ENCODE measurements at places on chromosomes 11 and 22.

DNA sequence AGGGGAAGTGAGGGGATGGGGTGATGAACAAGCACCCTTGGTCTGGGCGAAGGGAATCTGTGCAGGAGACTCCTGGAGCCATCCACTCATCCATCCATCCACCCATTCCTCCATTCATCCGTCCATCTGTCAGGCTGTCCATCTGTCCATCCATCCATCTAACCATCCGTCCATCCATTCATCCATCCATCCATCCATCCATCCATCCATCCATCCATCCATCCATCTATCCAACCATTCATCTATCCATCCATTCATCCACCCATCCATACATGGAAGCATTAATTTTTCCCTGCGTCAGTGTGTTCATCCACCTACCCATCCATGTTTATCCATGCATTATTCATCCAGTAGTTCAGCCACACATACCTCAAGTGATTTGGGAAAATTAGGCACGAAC is 32.0 kb downstream of the WNT11 start:
- no peak for DNase-seq

GRCh38 chr11:106322106-106322505 is 244.6 kb downstream of the AASDHPPT start:
- no peak for DNase-seq

- no peak for DNase-seq
These were observed 50.9 kb downstream of the APIP start for GRCh38 chr11:34865261-34865660.

GRCh38 chr11:32341620-32342613 is 93.4 kb downstream of the WT1 start:
- no peak for DNase-seq

GRCh38 chr11:96990914-96991313 is 601.1 kb downstream of the JRKL start:
- DNase-seq: no peak

- DNase-seq: no peak
These were observed 29.3 kb downstream of the NAT10 start for GRCh38 chr11:34134765-34135164.

DNA sequence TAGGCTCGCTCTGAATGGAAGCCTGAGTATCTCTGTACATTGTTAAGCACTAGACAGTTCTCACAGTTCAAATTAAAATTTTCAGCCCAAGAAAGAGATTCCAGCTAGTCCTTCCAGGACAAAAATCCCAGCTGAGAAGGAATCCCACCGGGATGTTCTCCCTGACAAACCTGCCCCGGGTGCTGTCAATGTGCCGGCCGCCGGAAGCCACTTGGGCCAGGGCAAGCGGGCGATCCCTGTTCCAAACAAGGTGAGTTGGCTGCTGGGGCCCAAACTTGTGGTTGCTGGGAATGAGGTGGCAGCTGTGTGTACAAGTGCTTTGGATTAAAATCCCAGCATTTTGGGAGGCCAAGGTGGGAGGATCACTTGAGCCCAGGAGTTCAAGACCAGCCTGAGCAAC is 15.4 kb downstream of the GTSE1 start:
- no peak for DNase-seq

GRCh38 chr11:69963533-69964246 is 114.4 kb upstream of the ANO1 start:
- DNase-seq: no peak

DNA sequence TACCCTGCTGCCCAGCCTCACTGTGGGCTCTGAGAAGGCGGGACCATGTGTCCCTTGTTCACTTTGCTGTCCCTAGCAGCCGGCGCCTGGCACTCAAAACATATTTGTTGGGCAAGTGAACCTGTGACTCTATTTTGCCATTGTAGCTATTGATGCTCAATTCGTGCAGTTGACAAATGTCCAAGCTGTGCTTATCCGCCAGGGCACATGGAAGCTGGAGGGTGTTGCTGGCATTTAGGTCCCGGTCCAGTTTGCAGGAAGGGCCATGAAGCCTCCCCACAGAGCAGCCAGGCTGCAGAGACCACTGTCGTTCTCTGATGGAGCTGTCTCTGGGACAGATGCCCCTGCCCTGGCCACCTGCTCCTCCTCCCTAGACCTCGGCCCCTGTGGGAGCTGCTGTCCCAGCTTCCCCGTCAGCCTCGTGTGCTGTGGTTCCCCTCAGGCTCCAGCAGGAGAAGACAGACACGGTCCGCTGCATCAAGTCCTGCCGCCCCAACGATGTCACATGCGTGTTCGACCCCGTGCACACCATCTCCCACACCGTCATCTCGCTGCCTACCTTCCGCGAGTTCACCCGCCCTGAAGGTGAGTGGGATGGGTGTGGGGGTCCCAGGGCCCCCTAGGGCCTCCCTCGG is 71.5 kb downstream of the FBLN1 start:
- DNase-seq: peak; percentile 49

DNA sequence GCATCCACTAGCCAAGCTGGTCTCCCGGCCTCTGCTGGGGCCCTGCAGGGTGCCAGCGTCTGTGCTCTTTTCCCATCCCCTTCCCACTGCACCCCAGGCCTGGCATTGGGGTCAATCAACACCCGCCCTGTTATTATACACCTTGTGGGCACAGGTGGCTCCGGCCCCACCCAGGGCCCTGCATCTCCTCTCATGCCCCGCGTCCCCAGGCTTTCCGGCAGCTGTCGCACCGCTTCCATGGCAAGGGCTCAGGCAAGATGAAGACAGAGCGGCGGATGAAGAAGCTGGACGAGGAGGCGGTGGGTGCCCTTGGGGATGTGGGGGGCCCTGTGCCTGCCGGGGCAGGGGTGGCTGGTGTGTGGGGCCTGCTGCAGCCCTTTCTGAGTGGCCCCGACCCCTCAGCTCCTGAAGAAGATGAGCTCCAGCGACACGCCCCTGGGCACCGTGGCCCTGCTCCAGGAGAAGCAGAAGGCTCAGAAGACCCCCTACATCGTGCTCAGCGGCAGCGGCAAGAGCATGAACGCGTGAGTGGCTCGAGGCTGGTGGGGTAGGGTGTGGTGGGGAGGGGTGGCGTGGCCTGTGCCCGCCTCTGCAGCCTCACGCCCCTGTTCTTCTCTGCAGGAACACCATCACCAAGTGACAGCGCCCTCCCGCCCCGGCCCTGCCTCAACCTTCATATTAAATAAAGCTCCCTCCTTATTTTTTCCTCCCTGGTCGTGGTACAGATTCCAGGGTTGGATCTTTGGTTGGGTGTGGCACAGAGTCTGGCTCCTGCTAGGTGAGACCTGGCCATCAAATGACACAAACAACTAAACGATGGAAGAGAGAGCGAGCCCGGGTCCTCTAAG is 17.1 kb downstream of the SART1 start:
- DNase-seq: no peak
